Activated CD8-positive, alpha-beta T cell treated with anti-CD3 and anti-CD28 coated beads, Interleukin-2, amount 10 ng/mL, durations not matched to agents 7 days and 5 days (primary cell): ENCODE measurements at places on chromosomes 4 and X.

DNA sequence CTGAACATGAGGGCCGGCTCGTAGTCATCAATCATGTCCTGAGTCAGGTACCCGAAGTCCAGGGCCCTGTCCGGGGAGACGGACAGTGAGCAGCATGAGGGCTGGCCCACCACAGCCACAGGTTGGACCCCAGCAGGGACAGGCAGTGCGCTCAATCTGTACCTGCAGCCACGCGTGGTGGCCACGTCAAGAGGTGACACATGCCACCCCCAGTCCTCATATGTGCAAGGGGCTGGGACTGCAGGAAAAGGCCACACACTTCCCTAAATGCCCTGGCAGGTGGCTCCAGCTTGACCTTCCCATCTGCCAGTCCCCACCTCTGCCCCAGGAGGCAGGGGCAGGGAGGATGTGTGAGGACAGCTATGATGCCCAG lies 73.8 kb upstream of the MXD4 start:
- no peaks in the 10 kb centered on the region for H3K4me1 ChIP-seq
- no peak overlapping the region for H3K27ac ChIP-seq
- H3K27me3 ChIP-seq: no peaks in the 10 kb centered on the region
- H3K36me3 ChIP-seq: no peaks in the 10 kb centered on the region
- no peak overlapping the region for H3K4me3 ChIP-seq
- DNase-seq: no peak

DNA sequence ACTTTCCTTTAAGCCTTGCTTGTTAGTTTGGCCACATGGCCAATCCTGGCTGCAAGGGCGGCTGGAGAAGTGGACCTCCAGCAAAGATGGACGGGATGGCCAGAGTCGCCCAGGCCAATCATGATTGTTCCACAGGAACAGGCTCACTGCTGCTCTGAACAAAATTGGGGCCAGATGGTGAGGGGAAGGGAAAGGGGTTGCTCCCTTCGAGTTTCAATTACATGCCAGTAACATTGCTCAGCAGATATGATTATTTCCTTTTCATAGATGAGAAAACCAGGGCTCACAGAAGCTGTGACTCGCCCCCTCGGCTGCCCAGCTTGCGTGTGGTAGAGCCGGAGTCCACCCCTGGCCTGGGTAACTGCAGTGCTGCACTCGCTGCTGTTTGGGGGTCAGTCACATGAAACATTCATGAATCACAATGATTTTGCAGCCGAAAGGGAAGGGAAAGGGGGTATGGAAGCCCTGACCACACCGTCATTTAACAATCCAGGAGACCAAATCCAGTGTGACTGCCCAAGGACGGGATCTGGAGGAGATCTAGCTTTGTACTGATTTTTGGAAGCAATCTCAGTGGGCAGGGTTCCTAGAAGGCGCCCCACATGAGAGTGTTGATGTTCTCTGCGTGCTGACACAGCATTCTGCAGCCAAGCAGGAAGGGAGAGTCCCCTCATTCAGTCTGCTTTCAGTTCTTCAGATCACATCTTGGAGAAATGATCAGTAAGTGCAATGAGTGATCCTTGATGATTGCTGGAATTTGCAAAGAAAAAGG lies 77.3 kb upstream of the MSX1 start:
- H3K36me3 ChIP-seq: no peaks in the 10 kb centered on the region
- no peaks in the 10 kb centered on the region for H3K4me1 ChIP-seq
- H3K27ac ChIP-seq: no peak overlapping the region
- H3K27me3 ChIP-seq: no peaks in the 10 kb centered on the region

GRCh38 chr4:180812783-180813182 lies 1430.4 kb upstream of the TENM3 start:
- no peaks in the 10 kb centered on the region for H3K4me1 ChIP-seq
- no peaks in the 10 kb centered on the region for H3K36me3 ChIP-seq
- no peak overlapping the region for H3K4me3 ChIP-seq
- no peak for DNase-seq
- H3K27ac ChIP-seq: no peak overlapping the region
- no peaks in the 10 kb centered on the region for H3K27me3 ChIP-seq

GRCh38 chrX:24412637-24413363 lies 52.3 kb upstream of the PDK3 start:
- no peaks in the 10 kb centered on the region for H3K4me1 ChIP-seq
- no peaks in the 10 kb centered on the region for H3K27me3 ChIP-seq
- no peaks in the 10 kb centered on the region for H3K36me3 ChIP-seq
- no peak overlapping the region for H3K27ac ChIP-seq

DNA sequence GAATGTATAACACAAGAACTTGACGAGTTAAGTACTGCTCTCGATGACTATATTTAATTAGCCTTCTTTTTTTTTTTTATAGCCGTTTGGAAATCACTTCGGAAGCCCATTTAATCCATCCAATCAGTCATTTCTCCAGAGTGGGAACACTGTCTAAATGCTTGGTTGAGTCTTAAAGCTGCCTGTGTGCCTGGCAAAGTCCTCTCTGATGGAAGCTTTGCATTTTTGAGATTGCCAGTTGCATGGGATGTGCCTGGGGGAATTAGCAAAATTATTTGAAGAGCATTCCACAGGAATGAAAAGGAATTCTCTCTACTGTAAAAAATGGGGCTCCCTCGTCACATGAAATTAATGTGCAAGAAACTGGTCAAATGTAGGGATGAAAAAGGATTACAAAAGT lies 398.8 kb upstream of the RPS6KA3 start:
- H3K36me3 ChIP-seq: no peaks in the 10 kb centered on the region
- no peak overlapping the region for H3K27ac ChIP-seq
- no peak overlapping the region for H3K4me3 ChIP-seq
- no peaks in the 10 kb centered on the region for H3K4me1 ChIP-seq
- no peaks in the 10 kb centered on the region for H3K27me3 ChIP-seq

- peak overlapping the region; percentile 32 for H3K27ac ChIP-seq
- H3K4me3 ChIP-seq: no peak overlapping the region
- H3K27me3 ChIP-seq: no peaks in the 10 kb centered on the region
- H3K36me3 ChIP-seq: peaks cover 62% of the 10 kb centered on the region
- H3K4me1 ChIP-seq: peaks cover 21% of the 10 kb centered on the region
Measured at GRCh38 chr4:38980903-38981676, 51.1 kb downstream of the TMEM156 start.

DNA sequence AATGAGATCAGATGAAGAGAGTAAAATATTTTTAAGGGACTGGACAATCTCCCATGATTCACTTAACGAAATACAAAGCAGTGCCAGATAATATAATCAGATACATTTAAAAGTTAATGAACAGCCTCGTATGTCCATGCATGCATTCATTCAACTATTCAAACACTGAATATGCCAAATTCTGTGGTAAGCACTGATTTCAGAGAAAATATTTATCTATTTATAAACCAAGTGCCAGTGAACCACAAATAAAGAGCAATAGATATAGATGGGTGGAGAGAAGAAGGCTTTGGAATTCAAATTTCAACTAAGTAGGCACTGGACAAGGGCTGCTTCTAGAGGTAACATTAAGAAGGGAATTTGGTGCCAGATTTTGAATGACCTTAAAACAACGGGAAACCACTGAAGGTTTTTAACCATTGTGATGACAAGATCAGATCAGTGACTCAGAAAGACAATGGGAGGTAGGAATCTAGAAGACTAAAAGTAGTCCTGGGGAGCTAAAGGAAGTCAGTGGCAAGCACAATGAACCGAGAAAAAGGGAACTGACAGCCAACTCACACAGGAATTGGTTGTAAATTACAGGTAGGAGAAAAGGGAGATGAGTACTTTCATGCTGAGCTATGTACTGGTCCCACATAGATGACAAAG lies 14.2 kb downstream of the ELOVL6 start:
- peaks cover 27% of the 10 kb centered on the region for H3K36me3 ChIP-seq
- H3K27ac ChIP-seq: peak overlapping the region; percentile 40
- no peaks in the 10 kb centered on the region for H3K27me3 ChIP-seq
- peaks cover 8% of the 10 kb centered on the region for H3K4me1 ChIP-seq

- H3K4me3 ChIP-seq: no peak overlapping the region
- no peaks in the 10 kb centered on the region for H3K36me3 ChIP-seq
- no peaks in the 10 kb centered on the region for H3K4me1 ChIP-seq
- no peak for DNase-seq
- H3K27me3 ChIP-seq: no peaks in the 10 kb centered on the region
Measured at GRCh38 chr4:156909010-156909409, 62.6 kb downstream of the PDGFC start.

GRCh38 chr4:186685767-186686183 lies 37.9 kb downstream of the FAT1 start:
- H3K27ac ChIP-seq: no peak overlapping the region
- H3K4me3 ChIP-seq: no peak overlapping the region
- no peaks in the 10 kb centered on the region for H3K27me3 ChIP-seq
- DNase-seq: no peak
- H3K36me3 ChIP-seq: no peaks in the 10 kb centered on the region
- no peaks in the 10 kb centered on the region for H3K4me1 ChIP-seq

GRCh38 chr4:14241574-14241973 lies 614.0 kb upstream of the BOD1L1 start:
- H3K4me1 ChIP-seq: no peaks in the 10 kb centered on the region
- H3K27me3 ChIP-seq: no peaks in the 10 kb centered on the region
- H3K4me3 ChIP-seq: no peak overlapping the region
- no peak for DNase-seq
- no peak overlapping the region for H3K27ac ChIP-seq
- H3K36me3 ChIP-seq: no peaks in the 10 kb centered on the region

- no peaks in the 10 kb centered on the region for H3K27me3 ChIP-seq
- H3K4me3 ChIP-seq: no peak overlapping the region
- H3K36me3 ChIP-seq: no peaks in the 10 kb centered on the region
- no peak for DNase-seq
- no peaks in the 10 kb centered on the region for H3K4me1 ChIP-seq
Measured at GRCh38 chr4:17187003-17187402, 288.6 kb upstream of the LDB2 start.

DNA sequence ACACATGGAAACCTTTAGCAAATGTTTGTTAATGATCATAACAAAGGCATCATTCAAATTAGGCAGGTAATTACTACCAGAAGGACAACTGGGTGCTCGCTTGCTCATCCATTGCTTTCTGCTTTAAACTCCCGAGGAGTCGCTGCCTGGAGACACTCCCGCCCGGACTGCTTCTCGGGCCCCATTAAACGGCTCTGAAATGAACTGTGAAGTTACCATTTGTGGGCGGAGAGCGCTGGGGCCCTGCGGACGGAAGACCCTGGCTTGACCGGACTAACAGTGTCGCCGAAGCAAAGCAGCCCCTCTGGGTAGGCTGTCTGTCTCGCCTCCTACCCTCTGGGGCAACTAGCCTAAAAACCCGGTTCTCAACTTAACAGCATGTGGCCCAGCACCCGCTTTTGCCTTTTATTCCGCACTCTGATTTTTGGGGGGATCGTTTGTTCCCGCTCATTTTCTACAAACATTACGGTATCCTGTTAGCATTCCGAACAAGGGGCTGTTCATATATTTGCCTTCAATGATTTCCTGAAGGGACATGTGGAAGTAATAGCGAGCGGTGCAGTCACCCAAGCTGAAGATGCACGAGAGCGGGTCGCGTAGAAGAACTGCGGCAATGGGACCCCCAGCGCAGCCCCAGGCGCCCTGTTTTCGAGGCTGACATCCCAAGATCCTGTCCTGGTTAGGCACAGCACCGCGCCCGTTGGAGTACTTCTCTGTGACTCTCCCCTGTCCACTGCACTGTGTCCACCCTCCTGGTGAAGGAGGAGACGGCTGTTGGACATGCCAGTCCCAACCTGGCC lies 1.6 kb upstream of the PDGFRA start:
- peaks cover 3% of the 10 kb centered on the region for H3K36me3 ChIP-seq
- peak overlapping the region; percentile 25 for H3K4me3 ChIP-seq
- peaks cover 86% of the 10 kb centered on the region for H3K27me3 ChIP-seq
- DNase-seq: no peak
- H3K4me1 ChIP-seq: peaks cover 41% of the 10 kb centered on the region

DNA sequence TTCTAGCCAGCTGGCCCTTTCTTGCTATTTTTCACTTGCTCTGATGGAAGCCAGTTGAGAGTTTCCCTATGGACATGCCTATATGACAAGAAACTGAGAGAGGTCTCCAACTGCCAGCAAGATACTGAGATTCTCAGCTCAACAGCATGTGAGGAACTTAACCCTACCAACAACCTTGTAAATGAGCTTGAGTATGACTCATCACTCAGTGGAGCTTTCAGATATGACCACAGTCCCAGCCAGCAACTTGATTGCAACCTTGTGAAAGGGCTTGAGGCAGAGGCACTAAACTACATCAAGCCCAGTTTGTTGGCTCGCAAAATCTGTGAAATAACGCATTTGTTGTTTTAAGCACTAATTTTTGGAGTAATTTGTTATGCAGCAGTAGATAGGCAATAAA lies 175.8 kb downstream of the COMMD8 start:
- H3K36me3 ChIP-seq: no peaks in the 10 kb centered on the region
- DNase-seq: no peak
- no peaks in the 10 kb centered on the region for H3K4me1 ChIP-seq

DNA sequence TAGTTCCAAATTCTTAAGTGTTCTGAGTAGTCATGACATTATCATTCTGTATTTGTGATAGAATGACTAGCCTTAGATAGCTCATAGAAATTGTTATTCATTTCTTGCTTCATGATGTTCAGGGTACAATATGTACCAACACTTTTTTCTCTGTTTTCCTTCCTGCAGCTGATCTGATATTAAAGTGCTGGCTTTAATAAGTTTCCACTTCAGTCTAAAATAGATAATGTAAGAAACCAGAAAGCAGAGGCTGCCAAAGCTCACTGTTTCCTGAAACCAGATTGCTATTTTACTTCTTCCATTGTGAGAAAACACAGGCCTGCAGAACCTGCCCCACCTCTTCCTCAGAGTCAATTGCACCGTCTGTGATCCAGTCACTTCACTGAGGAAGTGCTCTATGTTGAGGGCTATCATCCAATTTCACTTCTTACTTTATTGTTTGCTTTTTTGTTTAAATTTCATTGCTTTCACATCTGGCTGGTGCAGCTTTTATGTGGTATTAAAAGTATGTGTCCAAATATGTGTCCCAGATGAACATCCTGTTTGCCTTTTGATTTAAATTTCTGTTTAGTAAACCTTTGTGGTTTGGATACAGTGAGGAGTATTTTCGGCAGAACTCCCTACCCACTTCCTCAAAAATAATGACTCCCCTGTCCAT lies 652.1 kb downstream of the ANKRD50 start:
- no peaks in the 10 kb centered on the region for H3K36me3 ChIP-seq
- DNase-seq: no peak
- peaks cover 6% of the 10 kb centered on the region for H3K27me3 ChIP-seq
- no peaks in the 10 kb centered on the region for H3K4me1 ChIP-seq
- H3K4me3 ChIP-seq: no peak overlapping the region

DNA sequence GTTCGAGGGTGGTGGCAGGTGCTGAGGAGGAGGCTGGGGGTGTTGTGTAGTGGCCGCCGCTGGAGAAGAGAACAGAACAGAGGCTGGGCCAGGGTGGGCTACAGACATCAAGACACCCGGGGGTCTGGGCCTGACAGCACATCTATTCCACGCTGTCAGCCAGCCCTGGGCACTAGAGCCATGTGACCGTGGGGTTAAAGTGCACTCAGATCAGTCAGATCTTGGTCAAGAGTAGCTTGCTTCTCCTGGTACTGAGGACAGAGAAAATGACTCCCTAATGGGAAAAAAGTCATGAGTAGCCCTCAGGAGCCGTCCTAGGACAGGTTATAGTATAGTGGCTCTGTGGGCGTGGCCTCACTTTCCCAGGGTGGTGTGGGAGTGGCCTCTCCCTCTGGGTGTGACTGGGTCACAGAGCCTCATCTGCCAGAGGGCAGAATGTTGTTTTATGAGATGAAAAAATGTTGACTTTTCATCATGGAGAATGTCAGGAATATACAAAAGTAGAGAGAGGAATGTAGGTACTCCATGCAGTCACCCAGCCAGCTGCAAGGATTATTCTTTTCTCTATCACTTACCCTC lies 19.4 kb downstream of the TRMT44 start:
- H3K36me3 ChIP-seq: peaks cover 15% of the 10 kb centered on the region
- H3K4me1 ChIP-seq: no peaks in the 10 kb centered on the region
- DNase-seq: no peak
- H3K4me3 ChIP-seq: no peak overlapping the region
- no peak overlapping the region for H3K27ac ChIP-seq
- no peaks in the 10 kb centered on the region for H3K27me3 ChIP-seq

- no peaks in the 10 kb centered on the region for H3K27me3 ChIP-seq
- no peak for DNase-seq
- no peaks in the 10 kb centered on the region for H3K36me3 ChIP-seq
- no peak overlapping the region for H3K27ac ChIP-seq
Measured at GRCh38 chrX:46991664-46992063, 79.4 kb downstream of the JADE3 start.
